ENCODE measurements at places on chromosomes 5 and 9.

DNA sequence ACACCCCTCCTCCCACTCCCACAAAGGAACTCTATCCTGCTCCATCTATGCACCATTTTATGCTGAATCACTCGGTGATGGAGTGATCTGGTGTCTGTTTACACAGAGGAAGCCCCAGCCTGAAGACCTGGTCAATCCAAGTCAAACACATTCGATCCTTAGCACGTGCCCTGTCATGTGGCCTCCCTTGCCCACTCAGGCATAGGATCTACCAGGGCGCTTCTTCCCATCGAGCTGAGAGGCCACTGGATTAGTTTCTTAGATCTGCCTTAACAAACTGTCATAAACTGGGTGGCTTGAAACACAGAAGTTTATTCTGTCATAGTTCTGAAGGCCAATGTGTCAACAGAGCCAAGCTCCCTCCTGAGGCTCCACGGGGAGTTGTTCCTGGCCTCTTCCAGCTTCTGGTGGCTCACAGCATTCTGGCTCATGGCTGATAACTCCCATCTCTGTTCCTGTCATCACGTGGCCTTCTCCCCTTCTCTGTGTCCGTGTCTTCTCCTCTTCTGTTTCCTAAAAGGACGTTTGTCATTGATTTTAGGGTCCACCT is 34.2 kb downstream of the FOXI1 start:
- no peak for DNase-seq

GRCh38 chr5:91296674-91297143 is 86.4 kb downstream of the ARRDC3 start:
- peak; percentile 93 for DNase-seq

DNA sequence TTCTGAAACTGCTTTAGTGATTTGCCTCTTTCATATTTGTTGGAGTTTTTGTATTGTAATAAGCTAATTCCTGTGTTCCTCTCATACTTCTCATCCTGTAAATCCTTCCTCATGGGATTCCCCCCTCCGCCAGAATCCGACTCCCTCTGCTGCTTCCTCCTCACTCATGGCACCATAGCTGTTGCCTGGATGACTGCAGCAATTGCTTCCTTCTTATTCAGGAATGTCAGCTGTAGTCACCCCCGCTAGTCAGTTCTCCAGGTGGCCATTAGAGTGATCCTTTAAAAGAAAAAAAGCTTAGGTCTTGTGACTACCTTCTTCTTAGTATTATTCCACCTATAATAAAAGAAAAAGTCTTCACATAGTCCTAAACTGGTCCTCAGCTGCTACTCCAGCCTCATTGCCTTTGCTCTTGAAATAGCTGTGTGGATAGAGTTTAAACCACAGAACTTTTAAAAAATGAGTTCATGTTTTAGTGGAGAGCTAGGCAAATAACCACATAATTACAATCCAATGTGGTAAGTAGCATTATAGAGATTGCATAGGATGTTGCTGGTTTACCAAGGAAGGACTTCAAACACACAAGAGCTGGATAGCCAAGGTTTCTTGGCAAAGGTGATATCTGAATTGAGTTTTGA is 227.3 kb downstream of the KDM4C start:
- peak; percentile 18 for DNase-seq

GRCh38 chr9:19231126-19231903 is 822 bp downstream of the DENND4C start:
- DNase-seq = peak; percentile 29

GRCh38 chr5:180852495-180852894 is 8.6 kb downstream of the ZFP62 start:
- DNase-seq = no peak

- peak; percentile 63 for DNase-seq
Observed at GRCh38 chr9:129497005-129497812, 123.7 kb downstream of the C9orf50 start.

DNA sequence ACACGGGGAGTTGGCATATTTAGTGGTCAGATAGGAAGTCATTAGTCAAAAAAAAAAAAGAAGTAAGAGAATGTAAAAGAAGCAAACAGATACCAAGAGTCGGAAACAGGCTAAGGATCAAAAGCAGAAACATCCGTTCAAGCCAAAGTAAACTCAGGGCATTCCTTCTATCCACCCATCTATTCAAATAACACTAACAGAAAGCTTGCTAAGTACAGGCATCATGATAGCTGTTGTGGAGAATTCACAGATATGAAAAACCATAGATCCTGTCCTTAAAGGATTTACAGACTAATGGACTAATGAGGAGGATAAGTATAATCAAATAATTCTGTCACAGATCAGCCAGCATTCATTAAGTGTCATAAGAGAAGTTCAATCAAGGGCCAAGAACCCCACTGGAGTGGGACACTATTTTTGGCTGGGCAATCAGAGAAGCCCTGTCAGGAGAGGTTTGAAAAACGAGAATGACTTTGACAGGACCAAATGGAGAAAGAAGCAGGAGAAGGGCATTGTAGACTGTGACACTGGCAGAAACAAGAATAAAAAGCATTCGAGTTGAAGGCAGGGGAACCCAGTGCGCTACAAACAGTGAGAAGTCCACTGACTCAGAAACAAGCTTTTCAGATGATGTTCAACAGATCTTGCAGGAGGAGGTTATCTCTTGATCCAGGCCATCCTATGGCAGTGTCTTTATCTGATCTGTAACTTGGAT is 154.2 kb upstream of the TSLP start:
- peak; percentile 71 for DNase-seq

DNA sequence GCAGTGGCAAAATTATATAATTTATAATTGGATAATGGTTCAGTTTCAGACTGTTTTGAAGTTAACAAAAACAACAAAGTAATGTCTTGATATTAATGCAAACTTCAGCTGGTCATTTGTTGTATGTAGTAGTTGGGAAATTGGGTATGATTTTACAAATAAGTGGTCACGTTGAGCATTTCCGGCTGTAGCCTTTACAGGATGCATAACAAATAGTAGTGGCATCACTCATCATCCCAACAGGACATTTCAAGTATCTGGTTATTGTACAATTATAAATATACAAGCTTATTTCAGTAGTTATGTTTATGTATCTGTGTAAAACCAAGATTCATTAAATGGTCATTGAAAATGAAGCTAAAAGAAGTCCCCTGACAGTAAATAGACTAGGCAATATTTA is 72.9 kb downstream of the SMIM15 start:
- DNase-seq = no peak
